ENCODE measurements at places on chromosomes 7 and 10. TPM values are rescaled to one million over a fixed set of nuclear protein-coding genes. Genes with fewer than 3 reads are reported as not detected.

The PON1 gene
- not detected for total RNA-seq

The ZNF736 gene
- 7.4 TPM for total RNA-seq

The ANKRD30A gene
- 0.97 TPM for total RNA-seq

The LRRC18 gene
- not detected for total RNA-seq

The FRAT2 gene
- total RNA-seq, result 5.2 TPM

The WNT8B gene
- total RNA-seq, result not detected

The ADAMTS14 gene
- total RNA-seq, result 1.6 TPM

The FOXP2 gene
- total RNA-seq, result 0.86 TPM

The EMX2 gene
- total RNA-seq, result 4.5 TPM

The ANKRD61 gene
- not detected for total RNA-seq

The BMPER gene
- total RNA-seq, result 5.8 TPM

The COL13A1 gene
- 3.5 TPM for total RNA-seq

The IFIT1 gene
- 70.8 TPM for total RNA-seq

The HKDC1 gene
- total RNA-seq, result 0.43 TPM

The TAC1 gene
- not detected for total RNA-seq

The AKR1C4 gene
- not detected for total RNA-seq

The NEURL1 gene
- under 0.01 TPM for total RNA-seq

The MET gene
- total RNA-seq, result 23.8 TPM

The MGAM2 gene
- not detected for total RNA-seq

The SRGN gene
- 112 TPM for total RNA-seq

The MAGI2 gene
- total RNA-seq, result 20.0 TPM

The SPDYE2 gene
- not detected for total RNA-seq

The LHFPL3 gene
- total RNA-seq, result not detected

The CYP2C8 gene
- not detected for total RNA-seq

The MYL10 gene
- not detected for total RNA-seq

The SAMD9L gene
- total RNA-seq, result 18.0 TPM

The PRKRIP1 gene
- 17.4 TPM for total RNA-seq

The PRXL2A gene
- total RNA-seq, result 79.0 TPM

The CCDC146 gene
- total RNA-seq, result 1.7 TPM

The KCNIP2 gene
- total RNA-seq, result 0.86 TPM

The VWA2 gene
- under 0.01 TPM for total RNA-seq

The UCMA gene
- total RNA-seq, result not detected

The NKX1-2 gene
- total RNA-seq, result not detected

The TRIM50 gene
- total RNA-seq, result not detected

The GIMAP6 gene
- total RNA-seq, result not detected

The SKIDA1 gene
- 0.32 TPM for total RNA-seq

The STRIP2 gene
- total RNA-seq, result 2.9 TPM

The VSIR gene
- total RNA-seq, result 57.4 TPM

The DHX32 gene
- total RNA-seq, result 40.3 TPM

The NAT16 gene
- total RNA-seq, result not detected

The LIPJ gene
- under 0.01 TPM for total RNA-seq

The EFCAB10 gene
- total RNA-seq, result not detected

The LIPK gene
- total RNA-seq, result not detected

The OR2A1 gene
- under 0.01 TPM for total RNA-seq

The FAM171A1 gene
- 16.8 TPM for total RNA-seq

The TUBAL3 gene
- not detected for total RNA-seq

The ZNF239 gene
- 4.2 TPM for total RNA-seq

The HOXA4 gene
- 0.97 TPM for total RNA-seq

The ITPRID1 gene
- total RNA-seq, result not detected

The CLCN1 gene
- under 0.01 TPM for total RNA-seq

The PPP1R3C gene
- total RNA-seq, result 109 TPM

All from fibroblast of villous mesenchyme (primary cell).